Fibroblast of the aortic adventitia (primary cell): ENCODE measurements at places on chromosomes 1 and 21.
A peak's percentile ranks its signal among the peaks of the same experiment; 100 is the strongest.

DNA sequence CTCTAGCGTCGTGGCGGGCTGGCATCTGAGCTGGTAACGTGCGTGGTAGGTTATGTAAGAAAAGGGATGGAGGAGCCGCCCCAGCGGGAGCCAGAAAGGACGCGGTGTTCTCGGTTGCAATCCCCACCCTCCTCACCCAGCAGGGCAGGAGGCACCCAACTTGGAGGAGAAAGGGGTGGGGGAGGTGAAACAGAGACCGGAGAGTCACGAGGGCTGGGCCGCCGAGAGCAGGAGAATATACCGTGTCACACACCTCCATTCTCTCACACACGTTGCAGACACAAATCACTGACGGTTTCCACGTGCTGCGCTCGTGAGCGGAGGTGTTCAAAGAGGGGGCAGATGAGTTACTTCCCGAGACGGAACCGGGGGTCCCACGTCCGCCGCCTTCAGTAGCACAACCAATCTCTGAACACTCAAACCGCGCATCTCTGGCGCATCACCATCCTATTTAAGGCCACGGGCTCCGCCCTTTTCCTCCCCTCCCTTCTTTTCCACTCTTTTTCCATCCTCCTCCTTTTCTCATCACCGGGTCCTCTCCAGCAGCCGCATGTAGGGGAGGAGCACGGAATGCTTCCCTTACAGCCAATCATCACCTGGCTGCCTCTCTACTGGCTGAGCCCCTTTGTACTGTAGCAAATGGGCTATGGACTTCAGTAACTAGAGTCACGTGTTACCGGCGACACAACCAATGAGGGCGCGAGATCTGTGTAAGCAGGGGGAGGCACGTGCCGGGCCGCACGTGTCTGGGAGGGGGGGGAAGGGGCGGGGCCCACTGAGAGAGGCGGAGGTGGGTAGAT is at the start of gene CIART:
Gene CIART, plus strand, starts transcription at position 797 of the 800 bp plus-strand sequence. CDS start 714 bp downstream, outside the sequence.
- DNase-seq, result peak; percentile 100

- DNase-seq, result peak; percentile 75
Observed at GRCh38 chr1:55337801-55338447, 122.8 kb upstream of the USP24 start.

- DNase-seq, result peak; percentile 53
Observed at GRCh38 chr1:151841141-151841540, 1.5 kb upstream of the C2CD4D start.

- no peak for DNase-seq
Observed at GRCh38 chr1:179080866-179081686, 794 bp upstream of the TOR3A start.
